Testis (tissue), 5 donors: ENCODE measurements at places on chromosomes 4 and X. TPM values are rescaled to one million over a fixed set of nuclear protein-coding genes. Genes with fewer than 3 reads are reported as not detected.
A peak's percentile ranks its signal among the peaks of the same experiment; 100 is the strongest.

DNA sequence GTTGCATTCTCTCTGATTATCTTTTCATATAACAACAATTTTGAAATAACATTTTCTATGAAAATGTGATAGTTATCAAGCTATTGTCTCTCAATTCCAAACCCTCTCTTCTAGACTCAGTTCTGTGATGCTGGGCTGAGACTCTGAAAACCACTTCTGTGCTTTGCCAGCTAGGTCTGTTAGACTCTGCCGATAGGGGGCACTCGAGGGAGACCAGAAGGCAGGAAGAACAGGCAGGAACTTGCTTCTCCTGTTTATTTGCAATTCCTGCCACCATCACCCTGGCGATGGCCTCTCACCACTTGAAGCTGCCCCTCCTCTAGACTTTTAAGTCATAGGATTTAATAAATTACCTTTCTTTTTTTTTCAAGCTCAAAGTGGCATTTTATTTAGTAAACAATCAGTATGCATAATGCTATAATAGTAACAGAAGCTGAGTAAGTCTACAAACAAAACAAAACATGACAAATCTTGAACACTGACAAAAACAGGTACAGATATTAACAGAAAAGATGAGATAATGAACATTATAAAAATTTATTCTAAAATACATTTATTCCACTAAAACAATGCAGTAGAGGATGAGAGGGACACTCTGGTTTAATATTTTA is 49.7 kb downstream of the RASL11B start:
- no peak overlapping the region for H3K4me3 ChIP-seq
- DNase-seq, result peak; percentile 90
- H3K27ac ChIP-seq, result no peak overlapping the region
- no peaks in the 10 kb centered on the region for H3K36me3 ChIP-seq

- H3K4me3 ChIP-seq, result no peak overlapping the region
- no peak overlapping the region for H3K27ac ChIP-seq
- DNase-seq, result no peak
- no peaks in the 10 kb centered on the region for H3K36me3 ChIP-seq
- no peaks in the 10 kb centered on the region for H3K27me3 ChIP-seq
These were observed 34.2 kb upstream of the C1GALT1C1 start for GRCh38 chrX:120664081-120664480.

GRCh38 chr4:128574706-128575105 is 234.8 kb upstream of the JADE1 start:
- H3K4me3 ChIP-seq, result no peak overlapping the region
- peaks cover 31% of the 10 kb centered on the region for H3K4me1 ChIP-seq
- no peak overlapping the region for H3K27ac ChIP-seq
- H3K36me3 ChIP-seq, result no peaks in the 10 kb centered on the region

- DNase-seq, result no peak
- no peaks in the 10 kb centered on the region for H3K27me3 ChIP-seq
- no peaks in the 10 kb centered on the region for H3K36me3 ChIP-seq
- no peaks in the 10 kb centered on the region for H3K4me1 ChIP-seq
- no peak overlapping the region for H3K4me3 ChIP-seq
- no peak overlapping the region for H3K27ac ChIP-seq
These were observed 7.4 kb downstream of the DMP1 start for GRCh38 chr4:87657525-87657924.

- no peaks in the 10 kb centered on the region for H3K36me3 ChIP-seq
- no peaks in the 10 kb centered on the region for H3K4me1 ChIP-seq
- DNase-seq, result no peak
- H3K4me3 ChIP-seq, result no peak overlapping the region
- no peaks in the 10 kb centered on the region for H3K27me3 ChIP-seq
These were observed 198.9 kb downstream of the FBXO8 start for GRCh38 chr4:174084542-174084941.

DNA sequence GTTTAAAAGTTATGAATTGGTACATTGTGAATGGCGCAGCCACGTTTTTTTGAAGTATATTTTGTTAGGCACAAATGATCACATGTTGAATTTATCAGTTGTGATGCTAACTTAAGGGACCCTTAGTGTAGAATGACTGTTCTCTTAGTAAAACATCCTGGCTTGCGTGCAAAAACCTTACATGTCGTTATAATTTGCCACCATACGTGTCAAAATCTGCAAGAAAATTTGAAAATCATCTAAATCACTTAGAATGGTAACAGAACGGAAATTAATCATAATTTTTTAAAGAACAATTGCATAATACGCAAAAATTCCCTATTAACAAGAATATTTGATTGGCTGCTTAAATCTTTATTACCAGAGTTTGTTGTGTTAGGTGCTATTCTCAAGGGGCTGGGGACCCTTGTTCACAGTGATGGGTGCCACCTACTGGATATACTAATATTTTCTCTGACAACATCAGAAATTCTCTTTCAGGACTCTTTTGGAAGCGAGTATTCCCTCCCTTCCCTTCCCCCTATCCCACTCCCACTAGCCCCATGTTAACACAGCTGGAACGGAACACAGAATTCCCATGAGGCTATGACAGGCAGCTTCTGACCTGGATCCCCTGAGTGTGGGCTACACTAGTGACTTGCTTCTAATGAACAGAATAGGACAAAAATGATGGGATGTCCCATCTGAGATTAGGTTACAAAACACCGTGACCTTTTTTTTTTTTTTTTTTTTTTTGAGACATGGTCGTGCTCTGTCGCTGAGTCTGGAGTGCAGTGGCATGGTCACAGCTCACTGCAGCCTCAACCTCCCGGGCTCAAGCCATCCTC is 71.8 kb downstream of the SUPT20HL2 start:
- H3K36me3 ChIP-seq, result no peaks in the 10 kb centered on the region
- no peak for DNase-seq
- H3K27me3 ChIP-seq, result no peaks in the 10 kb centered on the region
- no peaks in the 10 kb centered on the region for H3K4me1 ChIP-seq
- no peak overlapping the region for H3K4me3 ChIP-seq

DNA sequence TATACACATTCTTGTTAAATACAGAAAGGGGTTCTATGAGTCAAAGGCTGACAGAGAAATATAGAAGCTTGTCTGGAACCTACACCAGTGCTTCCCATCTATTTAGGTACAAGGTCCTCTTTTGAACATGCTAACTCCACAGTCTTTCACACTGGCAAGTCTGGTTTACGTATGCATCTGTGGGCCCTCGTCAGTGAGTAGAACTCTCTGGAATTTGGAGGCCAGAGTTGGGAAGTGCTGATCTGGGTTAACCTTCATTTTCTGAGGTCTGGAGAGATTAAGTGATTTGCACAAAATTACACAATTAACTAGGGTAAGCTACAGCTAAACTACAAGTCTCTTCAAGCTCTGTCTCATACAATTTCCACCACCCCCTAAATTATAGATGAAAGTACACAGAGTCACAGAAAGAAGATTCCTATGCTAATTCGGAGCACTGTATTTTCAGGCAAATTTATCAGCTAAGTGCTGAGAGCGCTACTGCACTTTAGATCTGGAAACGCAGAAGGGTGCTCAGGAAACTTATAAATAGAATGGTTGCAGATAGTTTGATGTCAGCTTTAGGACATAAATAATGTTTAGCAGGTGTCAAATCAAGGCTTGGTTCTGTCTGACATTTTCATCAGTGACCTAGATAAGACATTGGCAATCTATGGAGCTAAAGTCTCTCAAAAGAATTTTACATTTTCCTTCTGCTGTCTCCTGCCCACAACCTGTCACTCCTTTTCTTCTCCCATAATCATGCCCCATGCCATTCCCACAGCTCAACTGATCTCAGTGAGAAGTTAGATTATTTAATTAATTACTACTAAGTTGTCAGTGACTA is 43.0 kb upstream of the PDLIM5 start:
- peaks cover 19% of the 10 kb centered on the region for H3K4me1 ChIP-seq
- no peaks in the 10 kb centered on the region for H3K27me3 ChIP-seq
- no peaks in the 10 kb centered on the region for H3K36me3 ChIP-seq
- no peak overlapping the region for H3K27ac ChIP-seq
- no peak for DNase-seq

GRCh38 chrX:9390121-9390520 is 74.7 kb upstream of the TBL1X start:
- no peaks in the 10 kb centered on the region for H3K36me3 ChIP-seq
- no peak for DNase-seq
- no peak overlapping the region for H3K27ac ChIP-seq
- no peaks in the 10 kb centered on the region for H3K27me3 ChIP-seq

GRCh38 chrX:40832723-40833122 is 97.4 kb upstream of the MED14 start:
- DNase-seq, result no peak
- no peaks in the 10 kb centered on the region for H3K4me1 ChIP-seq
- no peaks in the 10 kb centered on the region for H3K36me3 ChIP-seq
- no peaks in the 10 kb centered on the region for H3K27me3 ChIP-seq
- no peak overlapping the region for H3K4me3 ChIP-seq

DNA sequence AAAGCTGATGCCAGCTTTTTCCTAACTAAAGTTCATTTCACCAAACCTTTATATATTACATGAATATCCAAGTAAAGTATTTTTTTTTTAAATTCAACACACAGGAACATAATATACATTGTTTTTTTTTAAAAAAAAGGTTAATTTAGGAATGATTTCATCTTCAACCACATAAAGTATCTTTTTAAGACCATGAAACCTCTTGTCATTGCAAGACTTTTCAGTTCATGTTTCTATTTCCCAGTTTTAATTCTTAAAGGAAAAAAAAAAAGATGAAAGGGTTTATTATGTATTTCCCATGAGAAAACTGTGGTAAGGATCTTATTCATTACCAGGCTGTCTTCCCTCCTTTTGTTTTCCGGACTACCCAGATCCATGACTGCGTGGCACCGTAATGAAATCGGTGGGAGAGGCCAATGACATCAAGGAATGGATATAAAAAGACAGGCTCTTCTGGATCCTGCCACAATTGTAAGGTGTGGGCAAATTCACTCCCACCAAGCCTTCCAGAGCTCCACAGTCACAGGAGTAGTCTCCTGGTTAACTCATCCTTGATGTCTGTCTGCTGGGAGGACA is 84.7 kb upstream of the CBR4 start:
- H3K4me3 ChIP-seq, result no peak overlapping the region
- H3K27ac ChIP-seq, result no peak overlapping the region
- H3K4me1 ChIP-seq, result no peaks in the 10 kb centered on the region

GRCh38 chrX:108584617-108585211 is 145.1 kb downstream of the COL4A5 start:
- no peaks in the 10 kb centered on the region for H3K36me3 ChIP-seq
- no peak overlapping the region for H3K27ac ChIP-seq
- no peaks in the 10 kb centered on the region for H3K4me1 ChIP-seq
- H3K4me3 ChIP-seq, result no peak overlapping the region
- H3K27me3 ChIP-seq, result no peaks in the 10 kb centered on the region

GRCh38 chr4:79764120-79764519 is 308.9 kb downstream of the ANTXR2 start:
- DNase-seq, result no peak
- no peaks in the 10 kb centered on the region for H3K36me3 ChIP-seq
- H3K27me3 ChIP-seq, result no peaks in the 10 kb centered on the region
- H3K4me1 ChIP-seq, result no peaks in the 10 kb centered on the region
- H3K4me3 ChIP-seq, result no peak overlapping the region

- no peak overlapping the region for H3K4me3 ChIP-seq
- peak; percentile 23 for DNase-seq
- no peaks in the 10 kb centered on the region for H3K4me1 ChIP-seq
These were observed 488.5 kb downstream of the RPA4 start for GRCh38 chrX:97372001-97372766.

DNA sequence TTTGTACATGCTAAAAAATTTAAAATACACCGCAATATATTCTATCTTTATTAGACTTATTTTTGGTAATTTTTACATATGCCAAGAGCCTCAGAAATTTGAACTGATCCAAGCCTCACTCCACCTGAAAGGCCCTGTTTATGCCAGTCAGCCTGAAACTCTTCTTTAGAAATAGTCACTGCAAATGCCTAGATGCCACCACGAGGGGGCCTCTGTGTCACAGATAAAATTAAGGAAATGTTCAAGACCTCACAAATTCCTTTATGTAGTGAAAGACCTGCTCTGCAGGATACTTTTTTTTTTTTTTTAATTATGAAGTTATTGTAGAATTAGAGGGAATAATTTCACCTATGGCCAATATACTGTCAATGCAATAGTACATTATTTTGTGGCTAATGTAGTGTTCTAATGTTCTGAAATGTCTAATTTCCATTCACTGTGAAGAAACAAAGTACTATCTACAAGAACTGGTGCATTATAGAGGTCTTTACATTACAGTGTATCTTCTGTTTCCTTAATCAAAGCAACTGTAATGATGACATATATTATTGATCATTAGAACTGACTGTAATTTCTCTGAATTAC is 69.8 kb downstream of the DTHD1 start:
- no peaks in the 10 kb centered on the region for H3K4me1 ChIP-seq
- no peak overlapping the region for H3K4me3 ChIP-seq
- no peaks in the 10 kb centered on the region for H3K27me3 ChIP-seq
- H3K36me3 ChIP-seq, result no peaks in the 10 kb centered on the region
- H3K27ac ChIP-seq, result no peak overlapping the region

GRCh38 chr4:82983444-82983843 is 27.2 kb downstream of the LIN54 start:
- no peak overlapping the region for H3K27ac ChIP-seq
- no peak overlapping the region for H3K4me3 ChIP-seq
- no peaks in the 10 kb centered on the region for H3K4me1 ChIP-seq
- no peaks in the 10 kb centered on the region for H3K36me3 ChIP-seq
- H3K27me3 ChIP-seq, result no peaks in the 10 kb centered on the region

GRCh38 chr4:152278505-152279233 is 257.2 kb downstream of the FBXW7 start:
- no peaks in the 10 kb centered on the region for H3K27me3 ChIP-seq
- H3K36me3 ChIP-seq, result no peaks in the 10 kb centered on the region
- no peaks in the 10 kb centered on the region for H3K4me1 ChIP-seq

Gene TMEM164
- polyA plus RNA-seq, result 7.9 TPM

Gene ASMT
- not detected for polyA plus RNA-seq

Gene MAGEA4
- 52.3 TPM for polyA plus RNA-seq

Gene IL2RG
- polyA plus RNA-seq, result 6.8 TPM

Gene HTT-AS
- not detected for polyA plus RNA-seq

Gene ZFYVE28
- polyA plus RNA-seq, result 14.7 TPM

Gene SPANXN3
- polyA plus RNA-seq, result 38.8 TPM

Gene PNMA3
- 26.2 TPM for polyA plus RNA-seq

Gene MAGEA2
- 6.2 TPM for polyA plus RNA-seq

Gene SERPINA7
- not detected for polyA plus RNA-seq

Gene CT45A5
- 6.7 TPM for polyA plus RNA-seq

Gene MSANTD1
- 3.6 TPM for polyA plus RNA-seq
